ENCODE measurements at places on chromosomes 11 and 22. TPM values are rescaled to one million over a fixed set of nuclear protein-coding genes. Genes with fewer than 3 reads are reported as not detected.

The HEPN1 gene
- polyA plus RNA-seq, result 1.1 TPM

GRCh38 chr11:75496305-75496752 lies 29.4 kb downstream of the GDPD5 start:
- DNase-seq, result no peak

GRCh38 chr11:7687386-7687785 lies 14.1 kb upstream of the CYB5R2 start:
- no peak for DNase-seq

DNA sequence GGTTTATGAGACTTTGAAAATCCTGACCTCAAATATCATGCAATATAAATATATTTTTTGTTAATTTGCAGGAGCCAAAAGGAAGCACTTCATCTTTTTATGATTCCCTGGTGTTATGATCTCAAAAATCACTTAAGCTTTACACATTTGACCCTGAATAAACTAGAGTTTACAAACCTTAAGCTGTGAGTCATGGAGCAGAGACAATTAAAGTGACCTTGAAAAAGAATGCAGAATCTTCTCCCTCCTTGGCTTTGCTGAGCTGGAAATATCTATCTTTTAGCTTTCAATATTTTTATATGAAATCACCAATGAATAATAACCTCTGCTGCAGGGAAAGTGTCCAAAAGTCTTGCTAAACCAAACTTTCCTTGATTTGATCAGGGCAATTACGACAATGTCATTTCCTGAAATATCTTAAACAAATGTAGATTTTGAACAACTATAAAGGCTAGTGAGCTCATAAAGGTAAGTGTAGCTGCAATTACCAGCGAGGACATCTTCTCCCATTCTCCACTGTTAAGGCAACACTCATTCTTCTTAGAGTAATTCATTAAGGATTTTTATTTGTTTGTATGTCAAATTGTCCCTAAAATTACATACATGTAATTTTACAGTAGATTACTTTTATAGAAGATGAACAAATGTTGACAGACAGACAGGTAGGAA lies 747.0 kb upstream of the LUZP2 start:
- DNase-seq, result no peak

DNA sequence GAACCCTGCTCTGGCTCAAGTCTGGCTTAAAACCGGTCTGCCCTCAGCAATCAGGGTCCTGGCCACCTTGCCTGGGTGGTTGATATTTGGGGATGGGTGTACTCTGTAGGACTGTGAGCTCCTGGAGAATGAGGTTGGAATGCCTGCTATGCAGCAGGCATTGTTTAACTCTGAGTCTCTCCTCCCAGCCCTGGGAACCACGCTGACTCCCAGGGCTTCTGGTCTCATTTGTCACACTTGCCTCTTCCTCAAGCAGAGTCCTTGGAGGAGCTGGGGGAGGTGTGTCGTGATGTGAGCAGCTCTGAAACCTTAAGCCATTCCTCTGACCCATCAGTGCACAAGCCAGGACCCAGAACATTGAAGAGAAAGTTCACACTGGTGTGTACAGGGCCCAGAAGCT lies 340.1 kb downstream of the MN1 start:
- no peak for DNase-seq
